ENCODE measurements at places on chromosomes 12 and 14. TPM values are rescaled to one million over a fixed set of nuclear protein-coding genes. Genes with fewer than 3 reads are reported as not detected.

GRCh38 chr14:90677484-90678050 lies 138.7 kb downstream of the TTC7B start:
- no peaks in the 10 kb centered on the region for H3K36me3 ChIP-seq
- no peaks in the 10 kb centered on the region for H3K4me1 ChIP-seq

- no peak for DNase-seq
- H3K27me3 ChIP-seq, result no peaks in the 10 kb centered on the region
- no peak overlapping the region for H3K4me3 ChIP-seq
Observed at GRCh38 chr12:127145929-127146789, 1120.8 kb upstream of the TMEM132C start.

GRCh38 chr12:68899251-68899771 lies 33.7 kb downstream of the CPM start:
- no peaks in the 10 kb centered on the region for H3K4me1 ChIP-seq
- no peak for DNase-seq
- H3K27ac ChIP-seq, result no peak overlapping the region
- H3K36me3 ChIP-seq, result no peaks in the 10 kb centered on the region
- H3K4me3 ChIP-seq, result no peak overlapping the region

DNA sequence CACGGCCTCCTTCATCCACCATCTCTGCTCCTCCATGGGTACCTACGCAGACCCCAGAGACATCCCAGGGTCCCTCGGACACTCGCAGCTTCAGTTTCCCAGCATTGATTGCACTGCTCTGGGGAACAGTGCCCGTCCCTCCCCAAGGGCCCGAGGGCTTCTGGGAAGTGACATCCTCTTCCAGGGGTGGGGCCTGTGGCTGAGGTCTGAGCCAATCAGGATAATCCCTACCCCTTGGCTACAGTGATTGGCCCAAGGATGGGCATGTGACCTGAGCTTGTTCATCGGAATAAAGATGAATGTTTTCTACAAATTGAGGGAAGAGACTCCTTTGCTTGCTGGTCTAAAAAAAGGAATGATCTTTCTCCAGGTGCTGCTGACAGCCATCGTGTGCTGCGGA lies 37.3 kb upstream of the MYL2 start:
- peaks cover 16% of the 10 kb centered on the region for H3K27me3 ChIP-seq
- no peaks in the 10 kb centered on the region for H3K4me1 ChIP-seq
- DNase-seq, result no peak
- peak overlapping the region; percentile 7 for H3K4me3 ChIP-seq
- no peaks in the 10 kb centered on the region for H3K36me3 ChIP-seq

TAS2R30 gene
- 0.74 TPM for total RNA-seq

DAO gene
- not detected for total RNA-seq

CYP46A1 gene
- total RNA-seq, result 0.36 TPM

ZFHX2 gene
- 2.4 TPM for total RNA-seq

KRT80 gene
- 51.5 TPM for total RNA-seq
